ENCODE measurements at places on chromosomes 2 and 18.

- no peak for DNase-seq
Observed at GRCh38 chr2:46460241-46460921, 19.0 kb upstream of the TMEM247 start.

GRCh38 chr2:79370976-79371538 is 141.8 kb upstream of the CTNNA2 start:
- no peak for DNase-seq

DNA sequence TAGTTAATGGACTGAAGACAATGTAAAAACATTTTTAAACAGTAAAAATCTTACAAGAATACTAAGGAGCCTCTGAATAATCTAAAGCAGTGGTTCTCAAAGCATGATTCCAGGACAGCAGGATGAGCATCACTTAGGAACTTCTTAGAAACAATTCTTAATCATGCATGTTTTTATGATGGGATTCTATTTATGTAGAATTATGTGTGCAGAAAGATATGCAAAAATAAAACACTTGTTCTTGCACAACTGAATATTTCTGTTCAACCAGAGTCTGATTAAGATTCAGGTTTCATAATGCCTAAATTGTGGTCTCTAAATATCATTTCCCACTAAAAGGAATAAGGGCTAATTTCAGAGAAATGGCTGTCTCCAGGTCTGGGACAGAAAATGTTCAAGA is 69.2 kb upstream of the MTIF2 start:
- no peak for DNase-seq

- DNase-seq: no peak
Observed at GRCh38 chr18:68033466-68033865, 516.9 kb upstream of the DSEL start.

DNA sequence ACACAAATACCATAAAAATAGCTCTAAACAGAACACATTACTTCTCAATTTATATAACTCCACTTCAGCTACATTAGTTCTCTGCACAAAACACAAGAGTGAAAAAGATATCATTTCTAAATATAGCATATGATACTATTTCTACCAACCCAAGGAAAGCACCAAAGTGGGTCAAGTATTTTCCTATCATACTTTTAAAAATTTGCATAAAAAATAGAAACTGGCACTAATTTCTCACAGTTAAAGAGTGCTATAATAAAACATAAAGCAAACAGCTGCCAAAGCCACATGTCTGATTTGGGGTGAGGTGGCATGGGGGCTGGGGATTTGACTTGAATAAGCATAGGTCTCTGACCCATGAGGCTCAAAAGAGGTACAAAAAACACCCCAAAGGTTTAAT is 61.5 kb downstream of the BARD1 start:
- no peak for DNase-seq

DNA sequence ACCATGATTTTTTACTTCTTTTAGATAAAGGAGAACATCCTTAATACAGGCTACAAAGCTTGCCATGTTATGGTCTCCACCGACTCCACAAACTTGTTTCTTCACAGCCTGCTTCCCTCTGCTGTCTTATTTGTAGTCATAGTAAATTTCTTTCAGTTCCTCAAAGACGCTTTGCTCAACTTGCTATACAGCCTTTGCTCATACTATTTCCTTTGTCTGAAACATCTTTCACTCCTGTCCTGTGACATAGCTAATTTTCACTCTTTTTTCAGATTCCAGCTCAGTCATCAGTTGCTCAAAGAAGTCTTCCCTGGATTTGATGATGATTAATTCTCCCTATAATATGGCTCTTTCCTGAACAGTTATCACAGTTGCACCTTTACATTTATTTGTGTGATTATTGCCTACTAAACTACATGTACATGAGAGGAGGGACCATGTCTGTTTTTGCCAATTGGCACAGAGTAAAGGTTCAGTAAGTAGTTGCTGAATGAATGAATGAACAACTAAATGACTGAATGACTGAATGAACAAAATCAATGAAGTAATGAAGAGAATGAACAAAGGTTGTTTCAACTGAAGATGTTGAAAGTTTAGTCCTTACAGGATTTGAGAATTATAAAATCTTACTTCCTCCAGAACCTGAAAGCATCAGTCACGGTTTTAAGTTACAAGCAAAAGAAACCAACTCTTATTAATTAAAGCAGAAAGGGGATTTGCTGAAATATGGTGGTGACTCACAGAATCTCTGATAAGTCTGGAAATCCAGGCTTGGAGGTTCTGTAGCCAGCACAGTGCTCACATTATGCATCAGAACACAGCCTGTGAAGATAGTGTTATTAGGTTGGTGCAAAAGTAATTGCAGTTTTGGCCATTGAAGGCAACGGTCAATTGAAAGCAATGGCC is 186.4 kb upstream of the FAM98A start:
- DNase-seq: no peak

GRCh38 chr18:12637393-12637792 is 20.5 kb downstream of the SPIRE1 start:
- DNase-seq: no peak

DNA sequence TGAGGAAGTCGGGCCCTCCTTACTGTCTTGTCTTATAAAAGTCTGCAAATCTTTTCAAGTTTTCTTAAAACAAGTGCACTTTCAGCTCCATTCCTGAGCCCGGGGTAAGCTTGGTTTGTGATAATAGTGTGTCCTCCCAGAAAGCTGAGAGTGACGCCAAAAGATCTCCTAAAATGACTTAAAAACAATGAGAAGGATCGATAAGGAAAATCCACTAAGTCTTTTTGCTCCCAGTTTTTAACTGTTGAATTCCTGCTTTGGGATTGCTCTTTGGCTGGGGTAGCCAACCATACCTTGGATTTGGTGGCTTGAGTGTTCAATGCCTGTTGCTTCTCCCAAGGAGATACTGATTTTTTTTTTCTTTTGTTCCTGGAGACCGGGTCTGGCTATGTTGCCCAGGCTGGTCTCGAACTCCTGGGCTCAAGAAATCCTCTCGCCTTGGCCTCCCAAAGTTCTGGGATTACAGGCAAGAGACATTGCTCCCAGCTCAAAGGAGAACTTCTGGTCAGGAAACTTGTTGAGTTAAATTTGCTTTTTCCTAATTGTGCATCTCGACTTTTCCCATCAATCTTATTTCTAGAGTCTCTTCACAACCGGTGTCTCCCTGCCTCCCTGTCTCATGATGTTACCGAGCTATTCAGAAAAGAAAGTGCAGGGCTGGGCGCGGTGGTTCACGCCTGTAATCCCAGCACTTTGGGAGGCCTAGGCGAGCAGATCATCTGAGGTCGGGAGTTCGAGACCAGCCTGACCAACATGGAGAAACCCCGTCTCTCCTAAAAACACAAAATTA is 3.0 kb downstream of the TGIF1 start:
- DNase-seq: no peak

DNA sequence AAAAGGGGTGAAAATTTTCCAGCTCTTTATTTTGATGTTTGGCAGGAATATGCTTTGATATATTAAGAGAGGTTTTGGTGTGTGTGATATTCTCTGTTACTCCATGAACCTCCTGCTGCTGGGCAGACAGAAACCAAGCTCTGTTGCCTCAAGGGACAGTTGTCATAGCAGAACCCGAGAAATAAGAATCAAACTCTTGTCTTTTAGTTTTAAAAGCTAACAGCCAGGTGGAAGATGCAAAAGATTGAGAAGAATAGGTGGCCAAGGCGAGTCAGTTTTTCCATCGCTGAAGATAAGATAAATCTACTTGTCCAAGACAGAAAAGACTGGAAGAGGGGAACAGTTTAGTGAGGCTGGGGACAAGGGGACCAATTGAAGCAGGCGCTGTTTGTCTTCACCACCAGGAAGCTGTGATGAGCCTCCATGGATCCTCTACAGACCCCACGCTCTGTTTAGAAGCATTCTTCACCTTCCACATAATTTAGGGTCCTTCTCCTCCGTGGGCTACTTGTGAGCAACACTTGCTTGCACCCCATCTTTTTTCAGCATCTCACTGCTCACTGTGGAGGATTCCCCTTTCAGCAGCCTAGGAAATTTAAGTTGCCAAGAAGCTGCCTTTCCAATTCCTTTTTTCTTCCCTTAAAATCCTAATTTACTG is 23.9 kb downstream of the PMAIP1 start:
- DNase-seq: no peak

DNA sequence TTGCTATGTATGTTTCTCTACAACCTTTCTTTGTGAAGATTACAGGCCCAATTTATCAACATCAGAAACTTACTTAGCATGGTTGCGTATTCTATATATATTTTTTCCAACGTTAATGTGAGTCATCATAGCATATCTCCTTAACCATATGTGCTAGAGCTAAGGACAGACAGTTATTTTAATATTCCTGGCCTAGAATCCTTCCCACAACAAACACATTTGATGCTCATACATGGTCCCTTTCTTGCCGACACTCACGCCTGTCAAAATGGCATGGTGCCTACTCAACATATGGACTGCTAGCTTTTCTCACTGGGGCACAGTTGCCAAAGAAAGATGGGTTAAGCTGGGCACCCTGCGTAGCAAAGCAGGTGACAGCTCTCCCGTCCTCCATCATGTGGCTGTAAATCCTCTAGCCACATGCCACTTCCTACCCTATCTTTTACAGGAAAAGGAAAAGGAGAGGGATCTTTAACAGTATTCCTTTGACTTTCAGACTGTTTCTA is 75.2 kb upstream of the GALNT5 start:
- no peak for DNase-seq

DNA sequence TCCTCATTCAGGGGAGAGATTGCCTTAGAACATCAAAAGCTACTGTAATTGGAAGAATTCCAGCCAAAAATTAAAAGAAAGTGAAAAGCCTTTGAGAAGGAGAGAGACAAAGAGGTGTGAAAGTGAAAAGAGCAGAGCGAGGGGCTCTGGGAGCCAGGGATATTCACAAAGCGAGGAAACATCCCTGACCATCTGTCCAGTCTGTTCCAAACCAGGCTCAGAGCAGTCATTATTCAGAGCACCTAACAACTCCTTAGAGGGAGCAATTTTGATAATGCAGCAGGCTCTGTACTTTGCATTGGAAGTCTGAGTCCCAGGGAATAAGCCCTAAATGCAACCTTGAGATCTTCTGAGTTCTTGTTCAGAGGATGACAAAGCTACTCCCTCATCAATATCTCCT is 119.1 kb upstream of the LYPD1 start:
- no peak for DNase-seq

DNA sequence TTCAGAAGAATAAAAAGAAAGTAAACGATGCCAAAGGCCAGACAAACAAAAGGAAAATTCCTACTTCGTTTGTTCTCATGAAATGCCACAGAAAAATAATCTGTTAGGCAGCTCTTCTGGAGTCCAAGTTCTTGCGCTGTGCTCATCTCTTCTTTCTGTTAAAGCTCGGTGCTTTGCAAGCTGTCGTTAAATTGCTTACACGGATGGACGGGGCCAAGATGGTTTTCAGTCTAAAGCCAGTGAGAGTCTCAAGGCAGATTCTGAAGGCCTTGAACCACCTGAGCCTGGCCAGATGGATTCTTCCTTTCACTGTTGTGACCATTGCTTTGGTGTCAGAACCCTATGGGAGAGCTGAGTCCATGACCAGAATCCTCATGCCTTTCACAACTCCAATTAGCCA is 97.6 kb upstream of the RMDN2 start:
- DNase-seq: no peak

DNA sequence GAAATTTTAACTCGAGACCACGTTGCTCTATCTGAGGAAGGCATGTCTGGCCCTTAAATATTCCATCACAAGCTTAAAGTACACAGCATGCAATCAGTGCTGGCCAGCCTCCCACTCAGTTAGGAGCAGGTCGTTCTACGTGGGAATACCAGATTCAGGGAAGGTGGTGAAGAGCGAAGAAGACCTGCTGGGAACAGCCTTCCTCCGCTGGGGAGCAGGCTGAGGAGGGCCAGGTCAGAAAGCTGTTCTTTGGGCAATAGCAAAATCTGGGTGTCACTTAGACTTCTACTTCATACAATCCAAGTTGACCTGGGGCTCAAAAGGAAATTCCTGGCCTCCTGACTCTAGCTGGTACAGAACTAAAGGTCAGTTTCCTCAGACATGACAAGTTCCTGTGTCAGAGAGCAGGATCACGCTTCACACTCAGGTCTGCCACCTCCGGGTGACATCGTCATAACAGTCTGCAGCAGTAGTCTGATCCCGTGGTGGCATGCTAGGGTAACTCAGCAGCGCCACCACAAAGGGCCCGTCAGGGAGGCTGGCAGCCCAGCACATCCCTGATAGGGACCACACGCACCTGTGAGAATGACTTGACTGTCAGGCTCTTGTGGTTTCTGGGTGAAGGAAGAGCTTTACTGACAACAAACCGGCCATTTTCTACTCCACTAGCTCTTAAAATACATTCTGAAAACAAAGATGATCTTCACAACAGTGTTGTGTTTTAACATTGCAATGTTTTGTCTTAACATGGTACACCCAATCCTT is 35.2 kb upstream of the NAPG start:
- DNase-seq: no peak

- no peak for DNase-seq
Observed at GRCh38 chr2:240291337-240292034, 144.0 kb upstream of the GPC1 start.

- no peak for DNase-seq
Observed at GRCh38 chr2:85924522-85924921, 35.7 kb upstream of the ST3GAL5 start.

GRCh38 chr2:134296301-134296700 is 42.4 kb downstream of the MGAT5 start:
- DNase-seq: no peak

- DNase-seq: no peak
Observed at GRCh38 chr2:229433351-229433750, 162.3 kb upstream of the PID1 start.

GRCh38 chr18:25262920-25263319 is 89.0 kb downstream of the ZNF521 start:
- no peak for DNase-seq

- DNase-seq: no peak
Observed at GRCh38 chr18:62521082-62521481, 1.7 kb upstream of the ZCCHC2 start.

DNA sequence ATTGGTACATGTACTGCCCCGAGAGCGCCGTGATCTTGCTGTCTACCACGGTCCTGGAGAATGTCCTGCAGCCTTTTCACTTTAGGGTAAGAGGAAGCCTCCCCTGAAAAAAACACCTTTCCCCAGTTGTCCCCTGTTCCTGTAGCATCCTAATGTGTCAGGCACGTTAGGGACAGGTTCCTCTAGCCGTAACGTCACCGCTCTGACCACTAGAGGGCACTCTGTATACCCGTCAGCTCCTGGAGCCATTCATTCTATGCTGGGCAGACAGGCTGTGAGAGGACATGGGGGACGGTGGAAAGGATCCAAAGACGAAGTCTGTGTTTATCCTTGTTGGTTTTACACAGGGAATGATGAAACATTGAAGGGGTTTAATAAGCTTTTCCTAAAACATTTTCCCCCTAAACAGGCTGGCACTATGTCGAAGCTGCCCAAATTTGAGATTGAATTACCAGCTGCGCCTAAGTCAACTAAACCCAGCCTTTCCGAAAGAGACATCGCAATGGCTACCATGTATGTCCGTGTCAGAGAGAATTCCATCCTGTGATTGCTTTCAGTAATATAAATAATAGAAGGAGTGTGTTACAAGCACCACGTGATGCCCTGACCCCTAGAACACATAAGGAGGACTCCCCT is 12.7 kb downstream of the RMC1 start:
- DNase-seq: peak; percentile 56

DNA sequence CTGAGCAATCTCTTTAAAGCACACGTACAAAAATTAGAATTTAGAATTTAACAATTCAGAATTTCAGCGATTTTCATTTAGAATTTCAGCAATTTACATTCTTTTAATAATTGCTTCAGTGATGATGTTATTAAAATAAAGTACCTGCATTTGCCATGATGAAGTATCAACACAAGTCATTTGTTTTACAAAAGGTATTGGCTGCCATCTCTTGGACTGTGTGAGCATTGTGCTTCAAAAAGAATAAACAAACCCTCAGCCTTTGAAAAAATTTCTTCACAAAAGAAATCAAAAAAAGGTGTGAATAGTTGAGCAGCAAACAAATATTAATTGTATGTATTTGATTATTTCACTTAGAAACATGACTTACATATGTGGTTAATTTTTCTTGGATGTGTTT is 27.1 kb upstream of the ZC3H15 start:
- DNase-seq: peak; percentile 15
